Fibroblast of skin of scalp (primary cell): ENCODE measurements at places on chromosomes 7 and 10.

DNA sequence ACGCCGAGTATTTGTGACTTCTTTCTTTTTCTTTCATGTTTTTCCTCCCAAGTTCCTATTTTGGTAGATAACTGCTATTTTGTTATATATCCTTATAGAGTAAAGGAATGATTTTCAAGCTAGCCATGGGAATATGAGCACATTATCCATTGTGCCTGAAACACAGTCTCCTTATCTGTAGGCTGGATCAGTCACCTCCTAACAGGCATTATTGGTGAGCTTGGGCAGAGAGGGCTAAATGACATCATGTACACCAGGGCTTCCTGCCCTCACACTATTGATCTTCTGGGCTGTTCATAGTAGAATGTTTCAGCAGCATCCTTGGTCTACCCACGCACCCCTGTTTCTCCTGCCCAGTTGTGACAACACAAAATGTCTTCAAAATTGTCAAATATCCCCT lies 88.1 kb upstream of the CTBP2 start:
- DNase-seq: no peak

DNA sequence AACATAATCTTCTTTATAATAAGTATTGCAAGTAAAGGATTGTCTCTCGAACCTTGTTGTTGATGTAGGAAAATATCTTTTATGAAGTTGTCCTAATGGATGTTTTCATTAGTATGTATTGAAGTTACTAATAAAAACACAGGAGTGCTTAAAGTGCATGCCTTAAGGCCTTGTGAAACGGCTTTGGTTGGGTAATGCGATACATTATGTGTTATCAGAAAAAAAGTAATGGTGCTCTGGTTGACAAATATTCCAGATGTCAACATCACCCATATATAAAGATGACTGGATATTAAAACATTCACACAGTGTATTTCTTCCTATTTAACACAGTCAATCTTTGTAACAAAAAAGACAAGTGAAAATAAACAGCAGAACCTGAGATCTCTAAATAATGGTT lies 310.7 kb downstream of the PRKG1 start:
- DNase-seq: no peak

- no peak for DNase-seq
These were observed 14.7 kb downstream of the CBLL1 start for GRCh38 chr7:107758667-107759066.

GRCh38 chr7:115763347-115763746 lies 267.2 kb downstream of the TFEC start:
- DNase-seq: no peak

DNA sequence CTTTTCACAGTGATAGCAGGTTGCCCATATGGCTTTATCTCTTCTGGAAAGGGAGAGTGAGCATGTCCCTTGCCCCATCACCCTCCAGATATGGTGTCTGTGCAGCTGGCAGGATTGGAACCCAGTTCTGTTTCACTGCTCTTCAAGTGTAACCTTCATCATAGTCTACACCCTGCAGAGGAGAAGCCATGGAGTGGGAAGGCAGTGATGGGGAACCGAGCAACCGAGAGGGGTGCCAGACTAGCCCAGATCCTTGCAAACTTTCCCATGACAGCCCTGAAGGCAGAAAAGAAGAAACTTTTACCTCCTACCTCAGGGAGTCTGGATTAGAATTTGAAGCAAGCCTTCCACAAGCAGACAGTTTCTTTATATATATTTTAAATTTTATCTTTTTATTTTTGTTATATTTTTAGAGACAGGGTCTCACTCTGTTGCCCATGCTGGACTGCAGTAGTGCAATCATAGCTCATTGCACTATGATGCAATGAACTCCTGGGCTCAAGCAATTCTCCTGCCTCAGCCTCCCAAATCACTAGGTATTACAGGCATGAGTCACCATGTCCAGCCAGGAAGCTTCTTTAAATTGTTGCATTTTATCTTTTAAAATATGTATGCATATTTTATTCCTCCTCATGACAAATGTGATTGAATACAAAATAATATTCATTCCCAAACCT lies 133.3 kb downstream of the KCNMA1 start:
- peak; percentile 87 for DNase-seq

- no peak for DNase-seq
These were observed 18.3 kb downstream of the UBN2 start for GRCh38 chr7:139249179-139249810.

GRCh38 chr10:60205741-60206140 lies 183.9 kb downstream of the ANK3 start:
- no peak for DNase-seq

DNA sequence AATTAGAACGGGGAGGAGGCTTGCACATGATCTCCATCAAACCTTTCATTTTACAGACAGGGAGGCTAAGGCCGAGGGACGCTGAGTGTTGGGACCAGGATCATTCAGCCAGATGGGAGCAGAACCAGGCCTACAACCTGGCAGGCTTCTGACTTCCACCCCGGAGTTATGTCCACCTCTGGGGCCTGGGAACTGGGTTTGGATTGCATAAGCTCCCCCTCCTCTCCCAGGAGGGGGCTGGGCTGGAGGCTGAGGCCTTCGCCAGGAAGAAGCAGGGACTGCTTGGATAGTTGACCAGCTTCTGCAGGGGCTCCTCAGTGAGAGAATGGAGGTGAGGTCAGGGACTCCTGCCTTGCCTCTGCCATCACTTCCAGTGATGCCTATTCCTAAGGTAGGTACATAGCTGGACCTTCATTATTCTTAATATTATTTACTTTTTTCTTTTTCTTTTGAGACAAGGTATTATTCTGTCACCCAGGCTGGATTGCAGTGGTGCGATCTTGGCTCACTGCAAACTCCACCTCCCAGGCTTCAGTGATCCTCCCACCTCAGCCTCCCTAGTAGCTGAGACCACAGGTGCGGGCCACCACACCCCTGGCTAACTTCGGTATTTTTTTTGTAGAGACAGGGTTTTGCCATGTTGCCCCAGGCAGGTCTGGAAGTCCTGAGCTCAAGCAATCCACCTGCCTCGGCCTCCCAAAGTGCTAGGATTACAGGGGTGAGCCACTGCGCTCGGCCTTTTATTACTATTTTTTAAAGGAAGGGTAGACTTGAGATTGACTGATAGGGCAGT lies 1.3 kb downstream of the SNX10 start:
- DNase-seq: no peak

GRCh38 chr7:127799535-127800305 lies 147.7 kb downstream of the SND1 start:
- DNase-seq: no peak

DNA sequence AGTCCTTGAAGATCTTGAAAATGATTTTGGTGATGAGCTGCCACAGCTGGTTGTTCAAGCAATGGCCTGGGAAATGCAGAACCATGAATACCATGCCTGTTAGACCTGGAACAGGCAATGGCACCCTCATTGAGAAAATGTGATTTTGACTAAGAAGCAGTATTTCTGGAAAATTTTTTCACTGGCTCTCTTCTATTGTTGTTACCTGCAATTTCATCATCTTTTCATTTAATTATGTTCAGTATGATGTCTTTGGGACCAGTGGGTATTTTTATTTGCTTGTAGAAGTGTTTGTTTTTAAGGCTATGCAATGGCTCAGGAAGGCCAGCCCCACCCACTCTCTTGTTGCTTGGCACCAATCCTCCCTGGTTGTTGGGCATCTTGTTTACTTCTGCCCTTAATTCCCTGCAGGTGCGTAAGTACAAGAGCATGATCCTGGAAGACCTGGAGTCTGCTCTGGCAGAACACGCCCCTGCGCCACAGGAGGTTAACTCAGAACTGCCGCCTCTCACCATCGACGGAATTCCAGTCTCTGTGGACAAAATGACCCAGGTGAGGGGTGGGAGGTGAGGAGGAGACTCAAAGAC lies 78.6 kb downstream of the NRF1 start:
- no peak for DNase-seq

DNA sequence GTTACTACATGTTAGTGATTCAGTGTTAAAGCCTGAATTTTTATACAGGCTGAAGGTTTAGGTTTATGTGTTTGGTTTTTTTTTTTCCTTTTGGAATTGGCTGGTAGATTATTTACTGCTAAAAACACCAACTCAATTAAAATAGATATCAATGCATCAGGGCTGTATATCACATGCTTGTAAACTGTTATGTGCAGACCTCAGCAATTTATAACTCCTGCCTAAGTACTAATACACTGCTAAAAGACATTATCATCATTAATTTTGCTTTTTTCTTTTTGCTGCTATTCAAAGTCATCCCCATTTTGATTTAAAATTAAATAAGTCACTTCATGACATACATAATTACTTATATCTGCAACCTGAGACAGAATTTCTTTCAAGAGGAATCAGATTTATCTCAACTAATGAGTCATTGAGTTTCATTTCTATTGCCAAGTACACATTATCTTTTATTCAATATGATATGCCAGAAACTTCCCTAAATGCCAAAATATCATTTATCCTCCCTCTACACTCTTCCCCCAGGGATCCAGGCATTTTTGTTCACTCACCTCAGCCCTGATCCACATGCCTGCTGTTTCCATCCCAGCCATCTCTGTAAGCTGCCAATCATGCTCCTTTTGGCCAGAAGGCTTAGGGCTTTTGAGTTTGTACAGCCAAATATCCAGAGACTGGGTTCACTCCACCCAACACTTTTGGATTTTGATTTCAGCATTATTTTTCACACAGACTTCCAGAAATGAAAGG lies 98.5 kb downstream of the POLR1F start:
- DNase-seq: no peak

- no peak for DNase-seq
These were observed 17.2 kb downstream of the ABCC2 start for GRCh38 chr10:99799613-99800012.

- DNase-seq: no peak
These were observed 518.8 kb downstream of the CNTNAP2 start for GRCh38 chr7:146635205-146636032.

- DNase-seq: peak; percentile 69
These were observed 9.7 kb upstream of the ZFAND2A start for GRCh38 chr7:1169409-1170368.
